Activated CD4-positive, alpha-beta T cell treated with anti-CD3 and anti-CD28 coated beads, Interleukin-2, amount 10 ng/mL, durations not matched to agents 7 days and 5 days (primary cell): ENCODE measurements at places on chromosomes 2 and 18.

GRCh38 chr2:172968061-172968469 lies 107.6 kb upstream of the MAP3K20 start:
- peaks cover 3% of the 10 kb centered on the region for H3K27me3 ChIP-seq
- no peaks in the 10 kb centered on the region for H3K36me3 ChIP-seq
- no peak for DNase-seq
- no peak overlapping the region for H3K27ac ChIP-seq
- H3K4me3 ChIP-seq: no peak overlapping the region

DNA sequence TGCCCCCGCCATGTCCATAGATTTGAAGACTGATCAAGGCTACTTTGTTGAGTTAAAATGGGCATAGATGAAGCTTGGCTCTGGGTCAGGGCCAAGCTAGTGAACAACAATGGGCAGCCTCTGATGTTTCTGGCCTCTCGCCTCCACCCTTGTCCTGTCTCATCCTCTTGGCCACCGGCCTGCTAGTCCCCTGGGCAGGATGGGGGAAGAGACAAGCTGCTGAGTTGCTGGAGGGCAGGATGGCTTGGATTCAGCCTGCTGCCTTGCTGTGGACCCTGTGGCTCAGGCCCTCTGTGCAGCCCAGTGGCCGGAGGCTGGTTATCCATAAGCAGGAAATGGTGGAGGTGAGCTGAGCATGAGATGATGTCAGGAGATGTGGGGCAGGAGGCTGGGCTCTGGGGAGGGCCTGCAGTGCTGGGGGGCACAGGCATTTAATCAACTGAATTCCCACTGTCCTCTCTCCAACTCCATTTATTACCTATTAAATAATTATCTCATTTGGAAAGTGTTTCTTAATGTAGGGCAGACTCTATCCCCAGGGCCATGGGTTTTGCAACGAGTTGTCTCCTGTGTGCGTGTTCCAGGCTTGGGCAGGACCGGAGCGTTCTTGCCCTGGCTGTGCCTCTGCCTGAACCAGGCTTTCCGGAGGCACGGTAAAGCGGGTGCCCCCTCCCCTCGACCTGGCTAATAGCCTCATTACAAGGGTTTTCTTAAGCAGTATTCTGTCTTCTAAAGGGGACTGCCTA lies 122.9 kb downstream of the GLI2 start:
- no peak overlapping the region for H3K27ac ChIP-seq
- H3K27me3 ChIP-seq: no peaks in the 10 kb centered on the region
- no peaks in the 10 kb centered on the region for H3K4me1 ChIP-seq
- H3K36me3 ChIP-seq: no peaks in the 10 kb centered on the region
- no peak overlapping the region for H3K4me3 ChIP-seq
- no peak for DNase-seq

DNA sequence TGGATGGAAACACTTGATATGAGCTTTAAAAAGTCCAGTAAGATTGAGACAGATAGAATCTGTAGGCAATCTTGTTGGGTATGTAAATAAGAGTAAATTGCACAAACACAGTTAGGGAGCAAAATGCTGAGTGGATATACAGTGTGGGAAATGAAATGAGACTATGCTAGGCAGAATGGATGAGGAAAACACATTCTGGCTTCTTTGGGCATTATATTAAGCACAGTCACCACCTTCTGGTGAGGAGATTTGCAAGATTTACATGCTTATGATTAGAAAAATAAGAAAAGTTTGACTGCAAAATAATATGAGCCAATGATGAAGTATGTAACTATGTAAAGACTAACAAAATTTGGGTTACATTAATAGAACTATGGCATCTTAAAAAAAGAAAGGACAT lies 2165.0 kb upstream of the CELF4 start:
- DNase-seq: no peak
- no peaks in the 10 kb centered on the region for H3K36me3 ChIP-seq
- H3K4me3 ChIP-seq: no peak overlapping the region
- H3K27ac ChIP-seq: no peak overlapping the region
- no peaks in the 10 kb centered on the region for H3K27me3 ChIP-seq
- no peaks in the 10 kb centered on the region for H3K4me1 ChIP-seq

DNA sequence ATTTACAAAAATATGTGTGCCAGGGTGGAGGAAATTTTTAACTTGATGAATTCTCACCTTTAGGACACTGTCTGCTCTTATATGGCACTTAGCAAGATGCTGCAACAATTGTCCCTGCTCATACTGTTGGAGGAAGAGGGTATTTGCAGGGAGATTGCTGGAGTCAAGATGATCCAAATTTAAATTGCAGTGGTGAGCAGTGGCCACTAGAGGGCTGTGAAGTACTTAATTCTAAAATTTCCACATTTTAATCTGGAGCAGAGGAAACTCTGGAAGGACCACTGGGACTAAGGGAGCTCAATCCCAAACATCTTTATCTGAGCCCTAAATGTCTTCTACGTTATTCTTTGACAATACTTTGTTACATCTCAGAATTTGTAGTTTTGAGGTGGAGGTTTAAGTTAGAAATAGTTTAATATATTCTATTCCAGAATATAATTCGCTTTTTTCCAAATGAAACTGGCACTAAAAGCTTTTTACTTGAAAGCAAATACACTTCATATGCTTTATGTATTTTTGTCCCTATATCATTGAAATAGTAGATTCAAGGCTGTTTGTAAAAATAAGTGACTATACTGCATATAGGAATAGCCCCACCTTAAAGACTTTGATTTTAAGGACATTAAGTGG lies 33.0 kb upstream of the PTH2R start:
- H3K4me3 ChIP-seq: no peak overlapping the region
- DNase-seq: peak; percentile 33
- H3K27ac ChIP-seq: no peak overlapping the region

DNA sequence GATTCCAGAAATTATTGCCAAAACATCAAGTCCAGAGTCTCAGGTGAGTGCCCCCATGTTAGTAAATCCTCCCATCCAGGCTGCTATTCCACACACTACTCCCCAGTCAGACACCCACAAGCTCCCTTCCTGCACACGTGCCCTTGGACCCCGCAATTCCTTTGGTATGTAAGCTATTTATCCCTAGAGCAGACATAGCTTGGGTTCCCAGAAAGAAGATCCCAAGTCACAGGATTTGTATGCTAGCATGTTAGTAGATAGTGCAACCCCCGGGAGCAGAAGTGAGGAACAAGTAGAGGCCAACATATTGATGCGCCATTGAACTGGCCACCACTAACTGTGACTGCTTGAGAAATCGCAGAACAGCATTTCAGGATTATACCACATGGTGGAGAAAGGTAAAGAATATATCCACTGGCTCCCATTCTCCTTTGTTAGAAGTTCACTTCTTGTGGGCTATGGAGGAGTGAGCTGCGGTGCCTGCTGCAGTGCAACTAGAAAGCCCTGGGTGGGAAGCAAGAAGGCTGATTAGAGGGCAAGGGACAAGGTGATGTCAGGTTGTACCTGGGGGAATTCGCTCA lies 137.5 kb upstream of the CHAC2 start:
- no peak overlapping the region for H3K4me3 ChIP-seq
- no peak for DNase-seq

- no peak overlapping the region for H3K27ac ChIP-seq
- H3K4me3 ChIP-seq: no peak overlapping the region
- H3K4me1 ChIP-seq: no peaks in the 10 kb centered on the region
- no peaks in the 10 kb centered on the region for H3K27me3 ChIP-seq
- H3K36me3 ChIP-seq: no peaks in the 10 kb centered on the region
These were observed 1081.4 kb upstream of the NRXN1 start for GRCh38 chr2:52113338-52113737.

- peaks cover 13% of the 10 kb centered on the region for H3K4me1 ChIP-seq
- no peak overlapping the region for H3K27ac ChIP-seq
- H3K36me3 ChIP-seq: no peaks in the 10 kb centered on the region
- no peak for DNase-seq
- H3K4me3 ChIP-seq: no peak overlapping the region
- no peaks in the 10 kb centered on the region for H3K27me3 ChIP-seq
These were observed 100.0 kb downstream of the WDSUB1 start for GRCh38 chr2:159186462-159186861.

DNA sequence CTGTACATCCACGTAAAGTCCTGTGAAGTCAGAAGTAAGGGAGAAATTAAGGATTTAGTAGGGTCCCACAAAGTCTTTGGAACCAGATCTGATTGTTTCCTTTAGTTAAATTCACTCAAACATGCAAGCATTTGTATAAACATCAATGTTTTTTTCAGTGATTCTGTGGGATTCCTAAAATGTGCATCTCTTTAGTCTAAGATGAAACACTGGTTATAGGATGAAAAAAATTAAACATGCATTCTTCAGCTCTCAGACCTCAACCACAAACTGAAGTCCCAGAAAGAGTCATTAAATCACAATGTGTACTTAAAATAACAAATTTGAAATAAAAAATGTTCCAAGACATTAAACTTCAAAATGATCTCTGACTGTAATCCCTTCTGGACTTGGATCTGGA lies 76.5 kb upstream of the APCDD1 start:
- H3K4me3 ChIP-seq: no peak overlapping the region
- peaks cover 12% of the 10 kb centered on the region for H3K27me3 ChIP-seq
- no peak for DNase-seq
- no peaks in the 10 kb centered on the region for H3K36me3 ChIP-seq
- H3K27ac ChIP-seq: no peak overlapping the region

GRCh38 chr18:20971886-20972267 lies 139.7 kb downstream of the ROCK1 start:
- peak; percentile 24 for DNase-seq
- no peak overlapping the region for H3K27ac ChIP-seq
- H3K36me3 ChIP-seq: peaks cover 37% of the 10 kb centered on the region
- H3K4me3 ChIP-seq: no peak overlapping the region

GRCh38 chr2:17536416-17536815 lies 4.1 kb upstream of the VSNL1 start:
- peaks cover 5% of the 10 kb centered on the region for H3K4me1 ChIP-seq
- H3K4me3 ChIP-seq: no peak overlapping the region
- H3K27ac ChIP-seq: no peak overlapping the region
